ENCODE measurements at places on chromosomes 11 and 22. TPM values are rescaled to one million over a fixed set of nuclear protein-coding genes. Genes with fewer than 3 reads are reported as not detected.

Gene MUC5B
- total RNA-seq = 285 TPM

Gene SPCS2
- total RNA-seq = 180 TPM

Gene CD3G
- 2.0 TPM for total RNA-seq

Gene KRTAP5-10
- total RNA-seq = not detected

Gene CBY1
- 27.4 TPM for total RNA-seq

Gene ACP2
- total RNA-seq = 35.3 TPM

Gene CARD18
- total RNA-seq = not detected

Data from colonic mucosa (tissue), 4 donors.